ENCODE measurements at places on chromosomes 16 and 17.

GRCh38 chr16:66294507-66294906 lies 72.0 kb upstream of the CDH5 start:
- DNase-seq, result no peak

GRCh38 chr17:78256707-78257591 lies 25.5 kb downstream of the TMEM235 start:
- no peak for DNase-seq

DNA sequence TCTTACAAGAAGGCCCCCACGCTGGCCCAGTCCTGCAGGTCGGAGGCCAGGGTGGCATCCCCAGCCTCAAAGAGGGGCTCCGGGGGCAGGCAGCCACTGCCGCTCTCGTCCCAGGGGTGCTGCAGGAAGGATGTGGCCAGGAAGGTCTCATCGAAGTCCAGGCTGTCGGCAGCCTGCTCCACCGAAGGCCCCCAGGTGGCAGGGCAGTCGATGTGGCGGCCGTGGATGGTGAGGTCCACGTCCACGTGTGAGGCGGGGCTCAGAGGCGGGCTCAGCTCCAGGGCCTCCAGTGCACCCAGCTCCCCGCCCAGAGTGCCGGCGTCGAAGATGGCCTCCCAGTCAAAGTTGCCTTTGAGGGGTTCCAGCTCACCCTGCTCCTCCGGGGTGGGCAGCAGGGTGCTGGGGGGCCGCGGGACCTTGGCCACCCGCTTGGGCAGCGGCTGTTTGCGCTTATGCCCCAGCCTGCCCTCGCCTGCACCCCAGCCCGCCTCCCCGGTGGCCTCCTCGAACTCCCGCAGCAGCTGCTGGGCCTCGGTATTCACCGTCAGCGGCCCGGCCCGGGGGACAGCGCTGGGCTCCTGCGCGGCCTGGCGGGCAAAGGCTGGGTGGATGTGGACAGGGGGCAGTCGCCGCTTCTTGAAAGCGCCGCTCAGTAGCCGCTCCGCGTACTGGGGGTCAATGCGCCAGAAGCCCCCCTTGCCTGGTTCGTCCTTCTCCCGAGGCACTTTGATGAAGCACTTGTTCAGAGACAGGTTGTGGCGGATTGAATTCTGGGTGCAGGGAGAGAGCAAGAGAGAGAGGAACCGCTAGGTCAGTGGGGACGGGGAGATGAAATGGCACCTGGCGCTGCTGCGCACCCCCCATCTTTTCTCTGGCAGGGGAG lies 3.5 kb downstream of the FOXJ1 start:
- DNase-seq, result no peak

DNA sequence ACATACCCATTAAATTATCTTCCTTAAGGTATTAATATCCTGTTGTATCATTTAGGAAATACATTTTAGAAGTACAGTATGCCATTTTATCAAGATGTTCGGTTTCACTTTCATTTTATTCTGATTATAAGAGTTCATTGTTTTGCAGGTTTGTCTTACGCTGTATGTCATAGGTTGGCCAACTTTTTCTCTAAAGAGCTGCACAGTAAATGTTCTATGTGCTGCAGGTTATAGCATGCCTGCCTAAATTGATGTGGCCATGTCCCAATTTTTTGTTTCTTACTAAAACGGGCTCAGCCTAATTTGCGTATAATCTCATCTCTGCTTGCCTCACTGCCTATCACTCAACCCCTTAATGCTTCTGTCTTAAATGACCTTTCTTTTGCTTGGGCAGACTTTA lies 126.4 kb downstream of the USP22 start:
- DNase-seq, result no peak

- no peak for DNase-seq
Observed at GRCh38 chr16:12458591-12459358, 344.9 kb downstream of the CPPED1 start.

DNA sequence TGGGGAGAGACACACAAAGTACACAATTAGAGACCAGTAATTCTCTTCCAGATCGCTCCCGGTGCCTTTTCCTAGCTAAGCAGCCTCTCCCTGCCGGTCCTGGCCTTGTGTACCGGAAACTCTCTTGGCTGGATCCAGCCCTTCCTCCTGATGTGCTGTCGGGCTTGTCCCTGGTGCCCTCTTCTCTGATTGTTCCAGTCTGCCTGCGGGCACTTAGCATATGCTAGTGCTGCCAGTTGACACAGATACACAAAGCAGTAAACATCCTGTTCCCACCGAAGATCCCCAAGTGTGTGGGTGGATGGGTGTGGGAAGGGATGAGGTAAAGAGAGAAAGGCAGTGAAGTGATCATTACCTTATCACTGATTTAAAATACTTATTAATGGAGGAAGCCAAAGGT lies 9.7 kb downstream of the HS3ST3B1 start:
- no peak for DNase-seq

DNA sequence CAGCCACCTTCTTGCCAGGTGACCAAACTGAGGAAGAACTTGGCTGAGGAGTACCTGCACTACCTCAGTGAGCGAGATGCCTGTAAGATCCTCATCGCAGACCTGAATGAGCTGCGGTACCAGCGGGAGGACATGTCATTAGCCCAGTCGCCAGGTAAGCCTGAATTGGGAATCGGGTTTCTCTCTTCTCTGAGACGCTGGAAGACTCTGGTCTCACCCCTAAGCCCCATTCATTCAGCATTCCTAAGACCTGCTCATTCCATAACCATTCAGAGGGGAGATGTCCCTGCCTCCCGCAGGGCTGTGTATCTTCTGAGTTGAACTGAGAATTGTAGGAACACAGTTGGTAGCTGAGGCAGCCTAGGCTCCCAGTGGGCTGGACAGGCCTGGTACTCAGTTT lies 17.0 kb upstream of the THAP11 start:
- DNase-seq, result no peak

DNA sequence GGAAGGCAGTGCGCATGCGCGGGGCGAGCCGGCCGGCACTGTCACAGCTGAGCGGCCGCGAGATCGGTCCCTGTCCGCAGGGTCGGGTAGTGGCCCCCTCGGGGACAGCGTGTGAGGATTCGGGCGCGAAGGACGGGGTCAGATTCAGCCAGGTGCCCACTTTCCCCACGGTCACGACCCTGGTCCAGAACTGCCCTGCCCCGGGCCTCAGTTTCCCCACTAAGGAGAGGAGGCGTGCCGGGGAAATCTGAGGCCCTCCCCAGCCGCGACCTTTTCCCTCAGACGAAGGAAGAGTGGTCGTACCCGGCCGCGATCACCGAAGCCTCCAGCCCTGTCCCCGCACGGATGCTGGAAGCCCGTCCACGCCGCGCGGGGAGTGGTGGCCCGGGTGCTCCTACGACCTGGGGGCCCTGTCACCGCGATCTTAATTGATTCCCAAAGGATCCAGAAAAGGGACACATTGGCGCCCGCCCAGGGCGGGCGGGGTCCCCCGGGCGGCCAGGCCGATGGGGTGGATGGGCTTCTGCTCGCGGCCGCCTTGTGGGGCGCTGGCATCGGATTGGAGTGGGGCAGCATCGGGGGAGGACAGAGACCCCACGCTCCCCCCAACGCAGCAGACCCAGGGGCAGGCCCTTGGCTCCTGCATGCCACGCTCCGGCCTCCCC lies 57.7 kb downstream of the SRL start:
- no peak for DNase-seq

GRCh38 chr16:20878682-20879147 lies 21.4 kb downstream of the DCUN1D3 start:
- DNase-seq, result no peak

- DNase-seq, result no peak
Observed at GRCh38 chr17:77449908-77450741, 309.4 kb downstream of the SEC14L1 start.

DNA sequence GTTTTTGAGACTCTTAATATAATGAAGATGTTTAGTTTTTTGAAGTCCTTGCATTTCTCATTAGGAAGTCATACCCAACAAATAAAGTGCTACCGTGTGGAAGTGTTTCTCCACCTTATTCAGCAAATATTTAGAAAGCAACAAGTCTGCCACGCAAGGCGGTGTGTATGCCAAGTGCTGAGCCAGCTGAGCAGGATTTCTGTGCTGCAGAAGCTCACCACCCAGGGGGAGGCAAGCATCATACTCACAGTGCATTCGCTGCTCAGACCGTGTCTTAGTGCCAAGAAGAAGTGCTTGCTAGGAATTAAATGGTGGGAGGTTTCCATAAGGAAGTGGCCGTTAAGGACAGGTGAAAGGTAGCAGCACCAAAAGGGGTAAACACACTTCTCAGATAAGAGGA lies 111.2 kb downstream of the ARHGAP44 start:
- no peak for DNase-seq

GRCh38 chr17:46942441-46943217 lies 19.7 kb downstream of the GOSR2 start:
- peak; percentile 34 for DNase-seq

GRCh38 chr16:51753467-51754127 lies 602.5 kb upstream of the SALL1 start:
- DNase-seq, result no peak

- DNase-seq, result no peak
Observed at GRCh38 chr16:83533193-83533592, 274.6 kb upstream of the HSBP1 start.

DNA sequence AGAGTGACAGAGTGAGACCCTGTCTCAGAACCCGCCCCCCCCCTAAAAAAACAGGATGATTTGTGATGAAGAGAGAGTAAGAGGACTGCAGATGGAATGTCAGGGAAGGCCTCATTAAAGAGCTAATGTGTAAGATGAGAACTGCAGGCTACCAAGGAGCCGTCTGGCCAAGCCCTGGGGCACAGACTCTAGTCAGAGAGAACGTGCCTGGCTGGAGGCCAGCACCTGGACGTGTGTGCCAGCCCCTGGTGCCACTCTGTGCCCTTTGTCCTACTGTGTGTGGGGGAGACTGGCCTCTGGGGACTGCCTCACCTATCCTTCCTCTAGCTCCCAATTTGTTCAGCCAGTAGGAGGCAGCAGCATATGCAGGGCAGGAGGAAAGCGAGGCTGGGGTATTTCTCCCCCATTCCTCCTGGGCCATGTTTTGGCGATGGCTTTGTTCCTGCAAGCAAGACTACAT lies 37.1 kb downstream of the KNOP1 start:
- no peak for DNase-seq

DNA sequence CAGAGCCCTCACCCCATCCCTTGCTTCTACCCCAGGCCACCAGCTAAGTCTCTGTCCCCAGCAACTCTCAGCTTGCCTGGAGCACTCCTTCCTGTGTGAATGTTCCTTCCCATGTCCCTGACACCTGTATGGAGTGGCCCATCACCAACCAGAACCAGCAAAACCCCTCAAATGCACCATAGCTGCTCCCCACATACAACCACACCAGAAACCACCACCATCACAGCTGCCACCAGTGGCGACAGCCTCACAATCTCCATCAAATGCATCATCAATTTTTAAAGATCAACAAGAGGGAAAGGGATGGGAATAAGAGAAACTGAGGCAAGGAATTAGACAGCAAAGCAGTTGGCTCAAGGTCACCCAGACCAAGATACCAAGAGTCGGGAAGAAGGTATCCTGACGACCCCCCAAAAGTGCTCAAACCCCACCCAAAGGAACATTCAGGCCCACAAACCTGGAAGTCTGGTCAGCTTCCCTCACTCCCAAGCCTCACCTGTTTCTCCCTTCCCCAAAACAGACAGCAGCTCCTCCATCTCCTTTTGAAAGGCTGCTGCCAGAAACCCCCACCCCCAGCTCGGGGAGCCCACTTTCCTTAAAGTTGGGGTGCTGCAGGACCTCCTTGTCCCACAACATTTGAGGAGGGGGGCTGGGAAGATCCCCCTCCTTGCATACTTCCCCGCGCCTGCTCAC lies 1.8 kb downstream of the SRCIN1 start:
- no peak for DNase-seq

- no peak for DNase-seq
Observed at GRCh38 chr16:49854796-49855203, 1.1 kb downstream of the ZNF423 start.

DNA sequence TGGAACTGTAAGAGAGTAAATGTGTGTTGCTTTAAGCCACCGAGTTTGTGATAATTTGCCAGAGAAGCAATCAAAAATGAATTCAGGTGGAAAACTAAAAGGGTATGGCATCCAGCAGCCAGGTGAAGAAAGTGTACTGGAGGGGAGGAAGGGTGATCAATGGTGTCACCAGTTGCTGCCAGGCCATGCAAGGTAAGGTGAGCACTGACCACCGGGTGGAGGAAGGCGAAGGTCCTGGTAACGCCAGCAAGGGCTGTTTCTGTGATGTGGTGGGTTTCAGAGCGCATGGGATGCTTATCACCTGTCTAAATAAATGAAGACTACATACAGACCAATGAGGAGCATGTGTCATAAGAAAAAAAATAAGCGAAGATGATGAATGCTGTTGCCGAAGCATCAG lies 6.9 kb downstream of the FA2H start:
- DNase-seq, result no peak

DNA sequence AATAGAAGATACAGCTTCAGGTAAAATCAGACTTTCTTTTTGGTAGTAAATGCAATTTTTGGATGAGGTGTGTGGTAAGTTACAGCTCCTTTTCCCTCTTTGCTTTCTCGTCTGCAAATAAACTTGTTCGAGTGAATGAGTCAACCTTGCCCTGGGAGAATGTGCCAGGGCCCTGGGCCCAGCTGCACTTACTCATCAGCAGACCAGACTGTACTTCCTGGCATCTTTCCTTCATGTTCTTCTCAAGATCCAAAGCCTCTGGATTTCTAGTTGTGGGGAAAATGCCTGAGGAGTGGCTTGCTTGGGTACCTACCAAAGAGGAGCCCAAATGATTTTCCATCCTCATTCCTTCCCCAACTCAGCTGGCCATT lies 5.4 kb upstream of the G6PC1 start:
- no peak for DNase-seq

GRCh38 chr16:29312835-29313558 lies 93.5 kb downstream of the NPIPB11 start:
- DNase-seq, result no peak

DNA sequence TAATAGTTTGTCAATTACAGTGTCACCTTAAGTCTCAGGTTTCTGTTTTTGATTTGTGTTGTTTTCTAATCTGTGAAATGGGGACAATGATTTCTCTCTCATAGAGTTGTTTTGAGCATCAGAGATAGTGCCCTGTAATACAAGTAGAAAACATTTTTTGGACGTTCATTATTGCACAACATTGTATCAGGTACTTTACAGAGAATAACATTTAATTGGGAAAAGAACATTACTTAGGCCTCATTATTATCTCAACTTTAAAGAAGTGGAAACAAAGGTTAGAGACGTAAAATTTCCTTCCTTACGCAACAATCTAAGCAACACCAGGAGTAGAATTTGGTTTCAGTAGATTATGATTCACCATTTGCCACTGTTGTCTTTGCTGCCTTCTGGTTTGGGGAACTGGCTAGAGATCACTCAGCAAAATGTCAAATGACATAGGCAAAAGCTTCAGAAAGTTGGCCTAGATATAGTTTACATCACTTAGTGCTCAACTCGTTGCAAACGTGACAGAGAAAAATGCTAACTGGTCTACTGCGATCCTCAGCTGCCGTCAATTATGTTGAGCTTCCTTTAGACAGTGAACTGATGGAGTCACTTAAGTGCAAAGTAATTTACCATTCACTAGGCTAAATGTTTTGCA lies 1026.8 kb downstream of the CDH11 start:
- no peak for DNase-seq

GRCh38 chr17:22300731-22301352 lies 608.5 kb downstream of the KCNJ18 start:
- DNase-seq, result no peak

- DNase-seq, result no peak
Observed at GRCh38 chr16:75805946-75806345, 79.7 kb upstream of the CPHXL start.

Data from stimulated activated CD4-positive, alpha-beta T cell treated with anti-CD3 and anti-CD28 coated beads, Interleukin-12 subunit alpha, Interleukin-12 subunit beta, amount 100 ng/mL, for 48 hours (primary cell).